ENCODE measurements at places on chromosomes 2 and 18.

GRCh38 chr2:154673694-154674093 is 24.8 kb upstream of the KCNJ3 start:
- no peak for DNase-seq

DNA sequence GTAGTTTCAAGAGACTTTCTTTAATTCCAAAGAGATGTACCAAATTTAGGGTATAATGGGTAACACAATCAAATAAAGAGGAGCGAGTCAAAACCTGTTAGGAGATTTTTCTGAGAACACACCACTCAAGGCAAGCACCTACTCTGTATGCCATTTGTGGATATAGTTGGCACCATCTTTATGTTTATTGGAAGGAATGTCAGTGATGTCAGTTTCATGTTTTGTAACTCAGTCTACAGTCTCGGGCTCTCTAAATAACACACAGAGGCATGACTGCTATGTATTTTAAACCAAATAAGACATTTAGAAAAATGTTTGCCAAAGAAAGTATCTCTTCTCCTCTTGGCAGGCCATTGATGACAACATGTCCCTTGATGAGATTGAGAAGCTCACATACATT is 59.7 kb downstream of the CPS1 start:
- no peak for DNase-seq

DNA sequence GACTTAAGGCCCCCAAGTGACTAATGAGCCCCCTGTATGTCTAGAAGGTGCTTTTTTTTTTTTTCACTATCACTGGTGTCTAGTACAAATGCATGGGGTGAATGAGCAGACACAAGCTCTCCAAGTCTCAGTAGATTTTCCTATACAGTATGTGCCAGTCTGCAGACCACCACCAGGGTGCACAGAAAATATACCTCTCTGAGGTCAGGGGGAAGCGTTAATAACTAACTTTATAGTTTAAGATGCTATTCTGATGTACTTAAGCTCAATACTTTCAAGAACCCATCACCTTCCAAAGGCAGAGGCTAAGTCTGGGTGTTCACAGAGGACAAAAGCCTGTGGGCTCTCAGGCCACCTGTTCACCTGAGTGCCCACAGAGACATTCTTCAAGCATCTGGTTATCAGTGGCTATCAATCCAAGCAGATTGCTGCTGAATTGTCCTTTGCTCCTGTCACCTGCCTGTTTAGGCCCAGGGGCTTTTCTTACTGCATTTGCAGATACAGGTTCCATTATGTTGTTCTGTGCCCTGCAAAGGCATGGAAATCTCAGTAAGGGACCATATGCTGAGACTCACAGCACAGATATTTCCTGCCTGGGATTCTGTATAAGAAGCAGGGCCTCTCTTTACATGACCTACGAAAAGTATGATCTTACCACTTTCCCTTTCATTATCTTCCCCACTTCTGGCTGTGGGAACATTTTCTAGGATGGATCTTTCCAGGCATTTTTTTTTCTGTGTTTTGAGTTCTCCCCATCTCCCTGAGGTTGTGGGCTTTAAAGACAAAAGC is 534.6 kb downstream of the TNS1 start:
- DNase-seq = no peak

GRCh38 chr2:18987592-18988073 is 370.8 kb downstream of the OSR1 start:
- peak; percentile 18 for DNase-seq

DNA sequence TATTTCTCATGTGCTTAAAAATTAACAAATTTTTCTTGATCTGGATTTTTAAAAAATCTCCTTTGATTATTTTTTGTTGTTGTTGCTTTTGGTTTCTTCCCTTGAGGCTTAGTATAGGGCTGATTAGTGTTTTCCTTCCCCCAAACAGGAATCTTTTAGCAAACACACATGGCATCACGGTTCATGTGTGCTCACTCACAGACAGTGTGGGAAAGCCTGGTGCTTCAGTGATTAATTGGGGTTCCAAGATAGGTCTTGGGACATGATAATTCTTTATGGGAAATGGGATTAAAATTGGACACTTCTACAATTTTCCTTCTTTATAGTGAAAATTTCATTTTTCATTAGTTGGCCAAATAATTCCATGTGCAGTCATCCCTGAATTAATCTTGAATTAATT is 153.9 kb upstream of the SOX11 start:
- DNase-seq = no peak

DNA sequence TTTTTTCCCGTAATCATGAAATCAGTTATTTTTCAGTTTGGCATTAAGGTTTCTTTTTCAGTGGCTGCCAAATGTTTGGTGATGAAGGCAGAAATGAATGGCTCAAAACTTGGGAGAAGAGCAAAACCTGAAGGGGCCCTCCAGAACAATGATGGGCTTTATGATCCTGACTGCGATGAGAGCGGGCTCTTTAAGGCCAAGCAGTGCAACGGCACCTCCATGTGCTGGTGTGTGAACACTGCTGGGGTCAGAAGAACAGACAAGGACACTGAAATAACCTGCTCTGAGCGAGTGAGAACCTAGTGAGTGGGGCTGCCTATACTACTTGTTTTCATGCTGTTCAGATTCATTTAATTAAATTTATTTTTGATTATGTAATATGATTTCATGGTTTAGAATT is 29.2 kb upstream of the MSH2 start:
- no peak for DNase-seq

DNA sequence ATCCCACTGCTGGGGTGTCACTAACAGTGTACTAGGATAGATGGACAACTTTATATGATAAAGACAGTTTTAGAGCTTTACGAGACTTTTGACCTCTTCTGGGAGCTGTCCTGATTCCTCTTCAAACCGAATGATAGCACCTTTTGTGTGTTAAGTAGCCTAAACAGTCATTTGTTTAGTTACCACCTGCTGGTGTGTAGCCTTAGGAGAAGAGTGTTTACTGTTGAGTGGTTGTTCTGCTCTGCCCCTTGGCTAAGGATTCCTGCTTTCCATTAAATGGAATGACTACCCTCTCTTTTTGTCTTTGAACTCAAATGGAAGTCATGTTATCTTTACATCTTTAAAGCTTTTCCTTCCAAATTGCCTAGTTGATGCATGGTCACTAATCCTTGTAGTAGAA is 28.0 kb upstream of the MGAT5 start:
- no peak for DNase-seq

GRCh38 chr2:6863792-6864191 is 1.9 kb downstream of the CMPK2 start:
- DNase-seq = no peak

GRCh38 chr18:61785588-61785987 is 107.2 kb downstream of the RNF152 start:
- DNase-seq = no peak

- DNase-seq = no peak
Observed at GRCh38 chr2:226439337-226439736, 360.3 kb downstream of the IRS1 start.

GRCh38 chr18:44638034-44638540 is 42.6 kb upstream of the SETBP1 start:
- no peak for DNase-seq

DNA sequence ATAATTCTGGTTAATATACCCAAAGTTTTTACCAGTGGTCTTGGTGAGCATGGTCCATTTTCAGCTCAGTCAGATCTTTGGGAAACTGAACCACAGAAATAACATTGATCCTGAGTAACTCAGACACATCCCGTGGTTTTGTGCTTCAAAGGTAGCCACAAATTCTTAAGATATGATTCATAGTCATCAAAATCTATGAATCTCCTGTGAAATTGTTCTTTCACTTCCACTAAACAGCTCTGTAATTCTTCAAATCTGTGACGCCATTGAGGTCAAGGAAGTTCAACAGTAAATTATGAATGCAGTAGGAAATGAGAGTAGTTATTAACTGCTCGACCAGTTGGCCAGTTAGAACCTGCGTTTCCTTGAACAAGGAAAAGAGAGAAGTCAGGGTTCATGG is 147.3 kb downstream of the IRS1 start:
- no peak for DNase-seq

GRCh38 chr2:24359129-24360049 is 947 bp downstream of the ITSN2 start:
- DNase-seq = no peak

DNA sequence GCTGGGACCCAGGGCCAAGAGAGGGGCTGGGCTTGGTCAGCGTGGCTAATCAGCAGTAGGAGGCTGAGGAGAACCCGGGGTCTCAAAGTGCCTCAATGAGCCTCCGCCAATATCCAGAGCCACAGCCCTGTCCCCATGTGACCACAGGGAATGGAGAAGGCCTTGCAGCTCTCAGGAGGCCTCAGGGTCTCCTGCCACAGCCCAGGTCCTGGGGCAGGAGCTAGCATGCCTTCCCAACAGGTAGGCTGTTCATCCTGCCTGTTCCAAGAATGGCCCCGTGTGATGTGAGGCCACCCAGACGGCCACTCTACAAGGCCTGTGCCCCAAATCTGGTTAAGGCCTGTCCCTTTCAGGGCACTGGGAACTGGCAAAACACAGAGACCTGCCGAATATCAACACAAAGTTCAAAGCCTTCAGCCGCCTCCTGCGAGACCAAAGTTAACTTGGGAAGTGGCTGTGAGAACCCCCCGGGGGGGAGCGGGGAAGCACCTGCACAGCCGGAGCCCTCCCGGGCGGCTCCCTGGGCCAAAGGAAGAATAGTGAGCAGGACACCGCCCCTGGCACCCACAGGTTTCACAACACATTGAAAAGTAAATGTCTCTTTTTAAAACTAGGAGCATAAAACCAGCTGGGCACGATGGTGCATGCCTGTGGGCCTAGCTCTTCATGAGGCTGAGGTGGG is 4.5 kb upstream of the LIMS2 start:
- DNase-seq = no peak

DNA sequence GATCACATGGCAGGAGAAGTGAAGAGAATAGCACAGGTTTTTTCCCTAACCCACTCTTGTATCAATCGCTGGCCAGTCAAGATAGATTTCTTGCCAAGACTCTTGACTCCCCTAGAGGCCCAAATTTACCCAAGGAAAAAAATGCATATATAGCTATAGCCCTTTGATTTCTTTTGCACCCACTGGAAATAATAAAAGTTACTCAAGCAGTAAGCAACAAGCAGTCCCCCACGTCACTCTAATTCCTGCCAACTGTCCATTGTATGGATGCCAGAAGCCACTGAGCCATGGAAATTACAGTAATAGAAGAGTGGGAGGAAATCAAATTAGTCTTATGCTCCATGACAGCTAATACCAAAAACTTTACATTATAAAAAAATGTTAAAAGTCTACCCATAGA is 125.3 kb upstream of the SLC39A10 start:
- DNase-seq = no peak

GRCh38 chr2:179860255-179861026 is 971 bp downstream of the ZNF385B start:
- DNase-seq = no peak

GRCh38 chr18:68608851-68609490 is 105.9 kb downstream of the TMX3 start:
- DNase-seq = no peak

GRCh38 chr2:157476953-157477709 is 33.2 kb upstream of the CYTIP start:
- DNase-seq = no peak

DNA sequence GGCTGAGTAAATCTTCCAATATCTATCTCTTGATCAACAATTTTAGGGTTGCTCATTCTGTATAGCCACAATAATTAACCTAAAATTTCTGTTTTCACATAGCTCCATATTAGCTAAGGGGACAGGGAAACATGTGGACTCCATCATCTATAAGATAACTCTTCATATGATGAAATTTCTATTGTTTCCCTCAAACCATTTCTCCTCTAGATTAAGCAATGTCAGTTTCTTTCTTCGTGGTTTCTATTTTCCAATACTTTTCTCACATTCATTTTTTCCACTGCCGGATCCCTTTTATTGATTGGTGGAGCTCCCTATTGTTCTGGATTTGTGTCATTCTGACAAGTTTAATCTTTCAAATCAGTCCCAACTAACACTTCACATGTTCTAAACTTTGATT is 1221.3 kb upstream of the ZEB2 start:
- no peak for DNase-seq

- DNase-seq = no peak
Observed at GRCh38 chr2:28624436-28624792, 127.2 kb upstream of the PPP1CB start.

GRCh38 chr18:72783530-72783929 is 84.3 kb downstream of the NETO1 start:
- DNase-seq = no peak

DNA sequence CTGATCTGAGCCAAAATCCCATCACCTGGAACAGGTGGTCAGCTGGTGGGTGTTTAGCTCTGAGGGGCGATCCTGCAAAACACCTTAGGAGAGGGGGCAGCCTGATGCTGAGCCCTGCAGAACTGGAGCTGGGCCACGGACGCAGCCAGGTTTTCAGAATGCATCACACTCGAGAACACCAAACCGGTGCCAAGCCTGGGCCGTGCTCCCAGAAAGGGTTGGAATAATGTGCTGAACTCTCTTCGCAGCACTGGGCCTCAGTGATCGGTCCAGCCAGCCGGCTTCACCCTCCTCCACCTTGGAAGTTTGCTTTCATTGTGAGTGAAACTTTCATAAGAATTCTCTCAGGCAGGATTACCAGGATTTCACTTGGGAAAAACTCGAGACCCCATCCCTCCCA is 56.5 kb upstream of the TTC39C start:
- no peak for DNase-seq

DNA sequence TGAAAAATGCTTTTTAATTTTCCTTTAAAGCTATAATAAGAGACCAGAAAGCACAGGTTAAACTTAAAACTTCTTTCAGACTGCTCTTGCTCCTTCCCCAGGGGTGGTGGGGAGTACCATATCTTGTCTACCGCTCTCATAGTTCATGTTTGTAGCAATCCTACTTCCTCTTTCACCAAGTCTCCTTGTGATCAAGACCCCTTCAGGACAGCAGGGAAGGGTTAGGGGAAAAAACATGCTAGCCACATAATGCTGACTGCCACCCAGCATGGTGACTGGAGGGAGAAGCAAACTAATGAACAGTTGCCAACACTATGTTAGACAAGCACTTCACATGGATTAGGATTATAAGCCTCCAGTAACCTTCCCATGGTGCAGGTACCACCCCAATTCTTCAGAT is 8.6 kb downstream of the MYO5B start:
- DNase-seq = no peak
